ENCODE measurements at places on chromosomes 1 and 21. TPM values are rescaled to one million over a fixed set of nuclear protein-coding genes. Genes with fewer than 3 reads are reported as not detected.

OR6N1 gene
- not detected for polyA plus RNA-seq

PLA2G2F gene
- polyA plus RNA-seq: 0.05 TPM

ADORA1 gene
- polyA plus RNA-seq: 0.74 TPM

FCGR3A gene
- polyA plus RNA-seq: not detected

ETV3L gene
- polyA plus RNA-seq: not detected

AIRE gene
- not detected for polyA plus RNA-seq

Data from mammary epithelial cell (primary cell).